ENCODE measurements at places on chromosomes 6 and 20.

DNA sequence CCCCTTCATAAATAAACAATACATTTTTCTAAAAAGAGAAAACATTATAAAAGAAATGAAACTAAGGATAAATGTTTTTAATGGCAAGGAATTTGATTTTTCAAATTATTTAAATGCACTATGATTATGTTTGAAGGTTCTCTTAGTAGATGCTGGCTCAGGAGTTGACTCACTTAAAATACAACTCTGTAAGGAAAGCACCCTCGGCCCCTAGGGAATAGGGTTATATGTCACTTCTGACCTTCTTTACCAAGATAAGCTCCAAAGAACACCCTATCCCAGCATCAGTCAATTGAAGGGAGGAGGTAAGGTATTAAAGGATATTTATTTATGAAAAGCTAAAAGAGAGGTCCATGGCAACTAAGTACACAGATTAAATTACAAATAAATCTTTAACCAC lies 6.8 kb downstream of the SNAP91 start:
- DNase-seq = no peak

DNA sequence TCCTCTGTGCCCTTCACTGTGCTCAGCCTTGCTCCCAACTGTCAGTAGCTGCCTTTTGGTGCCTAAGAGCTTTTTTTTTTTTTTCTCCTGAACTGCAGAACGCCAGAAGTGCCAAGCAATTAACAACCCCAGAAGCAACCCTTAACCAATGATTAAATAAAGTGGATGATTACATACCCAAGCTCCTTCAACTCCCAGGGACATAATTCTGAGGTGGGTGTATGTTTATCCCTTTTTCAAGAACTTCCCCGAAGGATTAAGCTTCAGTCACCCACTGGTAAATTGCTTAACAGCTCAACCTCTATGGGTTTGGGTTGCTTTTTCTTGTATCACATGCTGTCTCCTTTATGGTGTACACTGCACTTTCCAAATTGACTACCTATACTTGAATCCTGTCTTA lies 41.1 kb downstream of the KLHL31 start:
- DNase-seq = no peak

DNA sequence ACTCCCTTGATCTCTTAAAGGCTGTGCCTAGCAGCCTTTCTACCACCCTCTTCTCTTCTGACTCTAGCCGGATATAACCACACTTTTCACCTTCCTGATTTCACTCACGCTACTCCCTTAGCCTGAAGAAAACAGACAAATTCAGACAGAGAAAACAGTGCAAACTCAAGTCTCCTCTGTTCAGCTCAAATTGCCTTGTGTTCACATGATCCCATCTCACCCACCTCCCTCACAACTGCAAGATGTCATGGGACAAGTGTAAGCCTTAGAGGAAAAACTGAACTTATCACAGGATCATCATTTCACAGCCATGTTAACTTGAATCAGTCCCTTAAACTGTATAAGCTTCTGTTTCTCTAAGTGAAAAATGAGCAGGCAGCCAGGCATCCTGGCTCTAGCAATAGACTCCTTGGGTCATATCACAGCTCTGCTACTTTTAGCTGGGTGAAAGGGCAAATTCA lies 66.5 kb upstream of the TENT5A start:
- no peak for DNase-seq

DNA sequence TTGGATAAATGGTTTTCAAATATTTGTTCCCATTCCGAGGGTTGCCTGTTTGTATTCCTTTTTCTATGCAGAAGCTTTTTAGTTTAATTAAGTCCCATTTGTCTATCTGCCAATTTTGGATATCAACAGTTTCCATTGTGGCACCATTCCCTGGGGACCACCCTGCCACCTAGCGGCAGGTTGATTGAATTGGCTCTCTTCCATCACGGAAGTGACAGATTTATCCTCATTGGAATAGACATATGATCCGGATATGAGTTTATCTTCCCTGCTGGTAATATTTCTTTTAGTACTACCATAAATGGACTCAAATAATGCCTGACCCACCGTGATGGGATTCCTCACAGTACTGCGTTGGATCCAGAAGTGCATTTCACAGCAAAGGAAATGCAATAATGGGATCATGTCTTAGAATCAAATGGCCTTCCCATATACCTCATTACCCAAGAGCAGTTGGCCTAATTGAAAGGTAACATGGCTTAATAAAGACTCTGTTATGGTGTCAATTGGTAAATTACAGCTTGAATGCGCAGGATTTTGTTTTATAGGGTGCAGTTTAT lies 327.0 kb downstream of the BMP2 start:
- DNase-seq = no peak

DNA sequence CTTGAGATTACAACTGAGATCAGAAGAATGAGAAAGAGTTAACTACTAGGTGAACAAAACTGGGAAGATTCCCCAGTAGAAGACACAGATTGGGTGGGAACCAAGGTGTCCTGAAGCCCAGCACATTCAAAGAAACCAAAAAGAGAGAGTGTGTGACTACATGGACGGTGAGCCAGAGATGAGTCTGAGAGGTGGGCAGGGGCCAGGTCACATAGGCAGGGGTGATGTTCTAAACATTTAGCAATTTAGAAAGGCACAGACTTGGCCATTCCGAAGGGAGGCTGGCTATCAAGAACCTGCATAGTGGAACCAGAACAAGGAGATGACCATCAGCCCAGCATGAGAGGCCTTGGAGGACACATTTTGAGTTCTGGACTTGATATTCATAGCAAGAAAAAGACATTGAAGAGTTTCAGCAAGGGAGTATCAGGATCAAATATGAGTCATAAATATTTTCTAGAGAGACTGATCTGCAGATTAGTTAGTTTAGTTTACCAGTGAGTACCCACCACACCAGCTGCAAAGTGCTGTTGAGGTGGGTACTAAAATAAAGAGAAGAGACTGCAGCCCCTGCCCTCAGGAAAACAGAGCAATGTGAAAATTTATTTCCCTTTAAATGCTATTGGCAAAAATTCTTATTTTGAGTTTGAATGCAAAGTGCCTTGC lies 340.5 kb upstream of the PRDM1 start:
- no peak for DNase-seq

- no peak for DNase-seq
Measured at GRCh38 chr6:30942338-30943060, 1.7 kb downstream of the MUCL3 start.

GRCh38 chr6:25403150-25403549 lies 124.0 kb downstream of the CARMIL1 start:
- no peak for DNase-seq

- no peak for DNase-seq
Measured at GRCh38 chr20:39264506-39265172, 302.5 kb downstream of the DHX35 start.

Data from stimulated activated CD4-positive, alpha-beta T cell treated with anti-CD3 and anti-CD28 coated beads, Interleukin-1b, Interleukin-23, amount 100 ng/mL, for 1 hour (primary cell).